ENCODE measurements at places on chromosomes 2 and 18.

DNA sequence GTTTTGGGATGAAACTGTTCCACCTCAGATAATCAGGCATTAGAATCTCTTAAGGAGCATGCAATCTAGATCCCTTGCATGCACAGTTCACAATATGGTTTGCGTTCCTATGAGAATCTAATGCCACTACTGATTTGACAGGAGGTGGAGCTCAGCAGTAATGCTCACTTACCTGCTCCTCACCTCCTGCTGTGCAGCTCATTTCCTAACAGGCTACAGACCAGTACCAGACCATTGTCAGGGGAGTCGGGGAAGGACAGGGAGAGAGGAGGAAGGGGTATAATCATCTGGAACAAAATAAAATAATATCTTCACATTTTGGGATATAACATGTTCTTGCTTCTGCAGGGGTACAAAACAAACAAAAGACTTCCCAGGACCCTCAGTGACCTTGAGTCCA lies 532.0 kb upstream of the FSHR start:
- DNase-seq, result no peak

DNA sequence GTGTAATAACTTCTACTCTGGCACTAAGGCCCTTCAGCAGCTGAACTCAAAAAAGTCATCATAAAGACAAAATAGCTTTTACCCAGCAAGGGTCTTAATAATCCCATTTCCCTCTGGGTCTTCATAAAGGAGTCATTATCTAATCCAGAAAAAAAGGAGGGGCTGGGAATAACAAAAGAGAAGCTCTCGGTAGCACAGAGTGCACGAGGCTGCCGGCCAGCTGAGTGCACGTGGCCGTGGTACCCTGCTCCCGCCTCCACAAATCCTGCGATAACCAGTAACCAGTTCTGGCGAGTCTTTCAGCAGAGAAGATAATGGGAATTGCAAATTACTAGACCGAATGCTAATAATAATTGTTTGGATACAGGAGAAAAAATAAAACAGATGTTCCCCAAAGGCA lies 7.5 kb downstream of the NRP2 start:
- no peak for DNase-seq

- no peak for DNase-seq
Measured at GRCh38 chr2:239366740-239367139, 34.1 kb downstream of the HDAC4 start.

GRCh38 chr2:120203251-120204021 lies 19.8 kb downstream of the TMEM185B start:
- DNase-seq, result no peak

GRCh38 chr18:52442686-52443085 lies 102.7 kb downstream of the DCC start:
- DNase-seq, result no peak

DNA sequence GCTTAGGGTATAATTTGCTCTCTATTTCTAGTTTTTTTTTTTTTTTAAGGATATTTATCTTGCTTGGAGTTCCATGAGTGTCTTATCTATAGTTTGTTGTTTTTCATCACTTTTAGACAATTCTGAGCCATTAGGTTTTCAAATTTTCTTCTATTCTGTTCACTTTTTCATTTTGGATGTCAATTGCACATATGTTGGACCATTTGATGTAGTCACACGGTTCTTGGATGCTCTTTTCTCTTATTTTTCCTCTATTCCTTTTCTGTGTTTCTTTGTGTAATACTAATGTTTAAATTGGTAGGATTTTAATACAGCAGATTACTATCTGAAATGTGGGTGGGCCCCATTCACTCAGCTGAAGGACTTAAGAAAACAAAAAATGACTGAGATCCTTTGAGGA lies 292.6 kb downstream of the CALCRL start:
- no peak for DNase-seq

DNA sequence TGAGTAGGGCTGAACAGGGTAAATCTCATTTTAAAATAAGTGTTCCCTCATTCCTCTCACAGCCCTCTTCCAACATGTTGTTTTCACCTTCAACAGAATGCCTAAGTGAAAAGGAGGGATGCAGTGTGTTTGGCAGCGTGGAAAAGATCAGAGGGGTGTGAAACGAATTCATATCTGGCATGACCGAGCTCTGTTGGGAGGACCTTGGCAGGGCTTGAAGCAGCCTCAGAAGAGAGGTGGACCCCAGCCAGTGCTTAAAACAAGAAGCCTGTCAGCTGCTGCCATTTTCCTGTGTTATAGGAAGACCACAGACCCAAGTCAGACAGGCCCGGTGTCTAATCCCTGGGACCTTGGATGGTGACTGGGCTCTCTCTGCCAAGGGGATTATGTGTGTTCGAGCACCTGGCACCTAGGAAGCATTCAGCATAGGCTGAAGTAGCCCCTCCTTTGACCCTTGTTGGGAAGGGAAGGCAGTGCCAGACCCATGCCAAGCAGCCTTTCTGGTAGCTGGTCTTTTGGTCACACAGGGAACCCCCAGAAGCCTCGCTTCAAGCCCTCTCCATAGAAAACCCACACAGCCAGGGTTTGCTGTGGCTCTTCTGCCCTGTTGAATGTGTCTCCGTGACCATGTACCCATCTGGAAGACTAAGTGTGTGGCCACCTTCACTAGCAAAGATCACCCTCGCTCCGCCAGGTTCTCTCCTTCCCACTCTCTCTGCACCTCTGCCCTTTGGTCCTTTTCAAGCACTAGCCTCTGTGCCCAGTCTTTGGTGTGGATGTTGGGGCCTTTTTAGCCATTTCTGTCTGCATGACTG lies 87.5 kb upstream of the ST3GAL5 start:
- no peak for DNase-seq

- DNase-seq, result no peak
Measured at GRCh38 chr2:241072151-241072550, 29.9 kb downstream of the MTERF4 start.

DNA sequence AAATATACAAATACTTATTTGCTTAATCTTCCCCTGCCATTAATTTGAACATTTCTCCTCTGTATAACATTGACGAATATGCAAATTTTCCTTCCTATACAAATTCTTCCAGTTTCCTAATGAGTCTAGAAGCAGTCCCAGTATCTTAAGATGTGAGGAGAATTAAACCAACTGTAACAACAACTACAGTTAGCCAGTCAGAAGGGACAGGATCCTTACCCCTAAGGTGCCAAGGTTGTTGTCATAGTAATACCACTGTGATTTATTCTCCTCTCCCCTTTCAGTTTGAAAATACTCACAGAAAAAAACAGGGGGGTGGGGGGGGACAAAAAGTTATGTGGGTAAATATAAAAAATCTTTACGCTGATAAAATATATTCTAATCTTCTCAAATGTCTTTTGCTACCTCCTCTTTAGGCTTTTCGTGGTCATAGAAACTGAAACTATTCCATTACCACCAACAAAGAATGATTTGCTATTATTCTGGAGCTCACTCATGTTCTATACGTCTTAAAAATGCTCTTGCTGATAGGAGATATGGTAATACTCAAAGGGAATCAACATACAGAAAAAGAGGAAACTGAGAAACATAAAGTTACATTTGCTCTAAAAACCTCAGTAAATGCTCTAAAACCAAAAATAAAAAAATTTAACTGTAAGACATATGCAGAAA lies 107.6 kb downstream of the MEMO1 start:
- no peak for DNase-seq

GRCh38 chr18:36862182-36862581 lies 33.3 kb downstream of the KIAA1328 start:
- no peak for DNase-seq

GRCh38 chr2:38718601-38719000 lies 32.6 kb downstream of the SRSF7 start:
- DNase-seq, result no peak

DNA sequence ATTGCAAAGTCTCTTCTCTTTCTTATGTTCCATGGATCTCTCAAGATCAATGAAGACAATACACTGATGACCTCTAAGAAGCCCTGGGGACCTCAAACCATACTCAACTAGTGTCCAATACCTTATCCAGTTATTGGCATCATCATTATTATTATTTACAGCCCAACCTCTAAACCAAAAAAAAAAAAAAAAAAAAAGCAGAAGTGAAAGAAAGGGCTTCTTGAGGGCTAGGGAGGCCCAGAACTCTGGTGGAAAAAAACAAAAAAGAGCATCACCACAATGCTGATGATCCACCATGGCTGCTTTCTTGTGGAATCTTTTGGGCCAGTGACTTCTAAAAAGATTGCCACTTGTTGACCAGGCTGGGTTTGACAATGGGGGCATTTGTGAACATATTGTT lies 324.9 kb downstream of the LPIN1 start:
- no peak for DNase-seq

DNA sequence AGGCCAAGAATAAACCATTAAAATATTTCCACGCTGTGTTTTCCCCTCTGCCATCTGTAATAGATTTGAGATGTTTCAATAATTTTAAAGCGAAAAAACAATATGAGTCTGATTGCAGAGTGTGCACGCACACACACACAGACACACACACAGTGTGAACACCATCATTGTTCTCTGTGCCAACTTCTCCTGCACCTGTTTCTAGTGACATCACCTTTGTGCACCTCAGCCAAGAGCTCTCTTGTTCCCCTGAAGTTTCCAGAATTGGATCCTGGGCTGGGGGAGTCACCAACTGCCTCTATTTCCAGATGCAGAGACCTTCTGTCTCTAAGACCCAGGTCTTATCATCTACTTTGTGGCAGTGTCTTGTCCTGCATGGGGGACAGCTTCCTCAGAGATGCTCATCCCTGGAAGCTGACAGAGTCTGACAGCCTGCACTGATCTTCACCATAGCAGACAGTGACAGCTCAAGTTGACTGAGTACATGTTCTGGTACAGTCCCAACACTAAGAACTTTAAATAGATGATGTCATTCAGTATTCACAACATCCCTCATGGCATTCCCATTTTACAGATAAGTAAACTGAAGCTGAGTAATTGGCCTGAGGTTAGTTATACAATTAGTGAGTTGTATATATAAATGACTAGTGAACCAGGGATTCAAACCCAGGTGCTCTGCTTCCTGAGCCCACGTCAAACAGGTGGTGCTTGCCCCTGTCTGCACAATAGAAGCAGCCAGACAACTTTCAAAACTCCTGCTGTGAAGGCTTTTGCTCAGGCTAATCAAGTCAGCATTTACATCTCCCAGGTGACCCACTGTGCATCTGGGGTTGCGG lies 39.4 kb downstream of the ACOXL start:
- no peak for DNase-seq

DNA sequence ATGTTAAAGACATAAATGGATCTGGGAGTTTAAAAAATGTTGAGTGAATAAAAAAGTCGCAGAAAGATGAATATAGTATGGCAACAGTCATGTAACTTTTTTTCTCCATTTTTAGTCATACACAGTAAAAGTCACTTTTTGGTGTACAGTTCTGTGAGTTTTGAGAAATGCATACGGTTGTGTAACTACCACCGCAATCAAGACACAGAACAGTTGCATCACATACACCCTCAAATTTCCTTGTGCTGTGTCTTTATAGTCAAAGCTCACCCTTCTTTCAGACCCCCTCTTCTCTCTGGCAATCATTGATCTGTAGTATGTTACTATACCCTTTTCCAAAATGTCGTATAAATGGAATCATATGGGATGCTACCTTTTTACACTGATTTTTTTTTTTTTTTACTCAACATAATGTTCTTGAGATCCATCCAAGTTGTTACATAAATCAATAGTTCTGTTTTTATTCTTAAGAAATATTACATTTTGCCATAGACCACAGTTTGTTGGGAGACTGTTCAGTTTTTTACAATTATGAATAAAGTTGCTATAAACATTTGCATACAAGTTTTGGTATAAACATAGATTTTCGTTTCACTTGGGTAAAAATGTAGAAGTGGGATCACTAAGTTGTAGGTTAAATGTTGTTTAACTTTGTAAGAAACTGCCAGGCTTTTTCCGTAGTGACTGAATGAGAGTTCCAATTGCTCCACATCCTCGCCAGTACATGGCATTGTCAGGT lies 35.4 kb upstream of the AGFG1 start:
- DNase-seq, result no peak

GRCh38 chr2:22248851-22249250 lies 1125.1 kb downstream of the TDRD15 start:
- no peak for DNase-seq

GRCh38 chr2:129367107-129367506 lies 612.4 kb upstream of the RAB6C start:
- DNase-seq, result no peak

- no peak for DNase-seq
Measured at GRCh38 chr2:120179396-120179795, 43.8 kb downstream of the TMEM185B start.

All from activated T-cell treated with anti-CD3 and anti-CD28 coated beads, Interleukin-2, amount 50 U/mL, for 72 hours (primary cell).